Stimulated activated CD8-positive, alpha-beta memory T cell treated with anti-CD3 and anti-CD28 coated beads, Interleukin-15, amount 100 ng/mL, for 1 hour (primary cell): ENCODE measurements at places on chromosomes 6 and 20.

DNA sequence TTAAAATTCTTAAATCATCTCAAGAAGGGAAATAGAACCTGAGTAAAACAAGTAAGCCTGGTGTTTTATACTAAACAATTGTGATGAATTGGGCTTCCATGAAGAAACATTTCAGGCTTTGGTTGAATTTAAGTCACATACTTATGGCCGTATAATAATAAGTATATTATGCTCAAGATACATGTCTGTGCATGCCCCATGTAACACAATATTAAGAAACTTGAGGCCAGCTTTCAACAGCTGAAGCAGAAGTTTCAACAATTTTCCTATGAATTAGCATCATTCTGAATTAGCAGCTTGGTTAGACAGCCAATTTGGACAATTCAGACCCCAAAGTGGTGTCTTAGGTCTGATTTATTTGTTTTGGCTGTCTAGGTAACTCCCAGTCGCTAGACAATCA lies 243.7 kb downstream of the MYLK4 start:
- no peak for DNase-seq

GRCh38 chr20:1341561-1342265 lies 12.8 kb upstream of the SDCBP2 start:
- DNase-seq = no peak

DNA sequence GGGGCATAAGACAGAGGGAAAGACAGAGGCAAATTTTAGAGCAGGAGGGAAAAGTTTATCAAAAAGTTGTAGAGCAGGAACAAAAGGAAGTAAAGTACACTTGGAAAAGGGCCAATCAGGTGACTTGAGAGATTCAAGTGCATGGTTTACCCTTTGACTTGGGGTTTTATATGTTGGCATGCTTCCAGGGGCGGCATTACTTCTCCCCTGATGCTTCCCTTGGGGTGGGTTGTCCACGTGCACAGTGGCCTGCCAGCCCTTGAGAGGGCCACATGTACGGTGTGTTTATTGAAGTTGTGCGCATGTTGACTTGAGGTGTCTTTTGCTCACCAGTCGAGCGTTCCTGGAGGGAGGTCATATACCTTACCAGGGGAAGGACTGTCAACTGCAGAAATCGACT lies 259.5 kb upstream of the JARID2 start:
- no peak for DNase-seq

DNA sequence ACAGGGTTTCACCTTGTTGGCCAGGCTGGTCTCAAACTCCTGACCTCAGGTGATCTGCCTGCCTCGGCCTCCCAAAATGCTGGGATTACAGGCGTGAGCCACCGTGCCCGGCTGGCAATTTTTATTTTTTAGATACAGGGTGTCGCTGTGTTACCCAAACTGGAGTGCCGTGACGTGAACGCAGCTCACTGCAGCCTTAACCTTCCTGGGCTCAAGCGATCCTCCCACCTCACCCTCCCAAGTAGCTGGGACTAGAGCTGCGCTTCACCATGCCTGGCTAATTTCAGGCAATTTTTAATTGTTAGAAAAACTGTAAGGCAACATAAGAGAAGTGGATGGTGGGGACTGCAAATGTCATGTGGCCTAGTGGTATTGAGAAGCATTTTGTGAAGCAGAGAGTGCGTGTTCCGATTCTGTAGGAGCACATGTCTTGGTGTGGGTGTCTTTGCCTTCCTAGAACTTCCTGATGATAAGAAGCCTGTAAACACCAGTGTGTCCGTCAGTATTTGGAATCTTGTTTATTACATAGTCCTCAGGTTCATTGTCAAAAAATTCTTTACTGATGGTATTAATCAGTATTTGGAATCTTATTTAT lies 18.0 kb downstream of the JARID2 start:
- no peak for DNase-seq

GRCh38 chr6:94350833-94351232 lies 931.5 kb upstream of the EPHA7 start:
- no peak for DNase-seq

DNA sequence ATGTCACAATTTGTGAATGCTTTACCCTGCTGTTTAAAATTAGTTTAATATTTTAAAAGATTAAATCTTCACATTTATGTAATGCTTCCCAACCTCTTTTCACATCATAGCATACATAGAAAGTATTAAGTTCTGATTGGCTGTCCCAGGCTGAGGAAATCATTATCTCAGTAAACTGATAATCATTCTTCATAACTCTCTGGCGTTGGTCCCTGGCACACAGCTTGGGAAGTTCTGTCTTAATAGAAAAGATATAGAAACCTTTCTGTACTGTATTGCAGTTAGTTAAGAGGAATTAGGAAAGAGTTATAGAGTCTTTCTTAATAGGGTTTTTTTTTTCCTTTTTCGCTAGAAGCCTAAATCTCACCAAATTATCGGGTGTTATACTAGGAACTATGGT lies 85.4 kb downstream of the CBFA2T2 start:
- DNase-seq = no peak

GRCh38 chr6:166019214-166019613 lies 148.4 kb downstream of the TBXT start:
- no peak for DNase-seq

DNA sequence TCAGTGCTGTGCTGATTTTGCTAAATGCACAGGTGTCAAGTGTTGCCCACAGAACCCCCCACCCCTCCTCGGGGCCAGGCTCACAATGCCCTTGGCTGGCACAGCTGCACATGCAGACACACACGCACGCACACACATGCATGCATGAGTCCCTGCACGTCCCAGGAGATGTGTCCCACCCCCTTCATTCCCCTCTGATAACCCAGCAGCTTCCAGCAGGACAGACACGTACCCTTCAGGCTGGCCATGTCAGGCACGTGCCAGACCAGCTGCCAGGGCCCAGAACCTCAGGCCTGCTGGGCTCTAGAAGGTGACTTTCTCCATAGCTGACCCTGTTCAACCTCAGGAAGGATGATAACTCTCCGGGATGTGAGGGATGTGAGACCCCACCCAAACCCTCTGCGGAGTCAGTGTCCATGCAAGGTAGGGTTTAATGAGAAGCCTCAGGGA lies 44.4 kb downstream of the MRPL14 start:
- DNase-seq = no peak

- DNase-seq = no peak
Observed at GRCh38 chr6:160014869-160015182, 45.9 kb downstream of the IGF2R start.

DNA sequence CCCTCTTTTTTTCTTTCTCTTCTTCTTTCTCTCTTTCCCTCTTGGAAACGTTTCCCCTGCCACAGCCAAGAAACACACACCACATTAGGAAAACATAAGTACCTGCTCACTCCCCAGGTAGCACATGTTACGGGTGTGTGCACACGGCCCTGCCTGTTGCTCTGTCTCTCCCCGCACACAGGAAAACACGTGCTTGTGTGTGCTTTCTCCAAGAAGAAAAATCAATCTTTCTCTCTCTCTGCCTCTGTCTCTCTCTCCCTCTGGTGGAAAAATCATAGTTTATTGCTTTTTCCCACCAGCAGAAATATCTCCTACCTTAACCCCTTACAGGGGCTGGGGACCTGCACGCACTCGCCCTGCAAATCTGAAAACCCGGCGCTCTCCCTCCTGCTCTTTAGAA lies 102.3 kb downstream of the EDN3 start:
- DNase-seq = no peak

GRCh38 chr20:41172296-41173140 lies 35.2 kb downstream of the PLCG1 start:
- no peak for DNase-seq

- DNase-seq = no peak
Observed at GRCh38 chr20:20083807-20084206, 31.5 kb downstream of the CFAP61 start.

- DNase-seq = no peak
Observed at GRCh38 chr6:170438861-170439260, 114.2 kb downstream of the PSMB1 start.

DNA sequence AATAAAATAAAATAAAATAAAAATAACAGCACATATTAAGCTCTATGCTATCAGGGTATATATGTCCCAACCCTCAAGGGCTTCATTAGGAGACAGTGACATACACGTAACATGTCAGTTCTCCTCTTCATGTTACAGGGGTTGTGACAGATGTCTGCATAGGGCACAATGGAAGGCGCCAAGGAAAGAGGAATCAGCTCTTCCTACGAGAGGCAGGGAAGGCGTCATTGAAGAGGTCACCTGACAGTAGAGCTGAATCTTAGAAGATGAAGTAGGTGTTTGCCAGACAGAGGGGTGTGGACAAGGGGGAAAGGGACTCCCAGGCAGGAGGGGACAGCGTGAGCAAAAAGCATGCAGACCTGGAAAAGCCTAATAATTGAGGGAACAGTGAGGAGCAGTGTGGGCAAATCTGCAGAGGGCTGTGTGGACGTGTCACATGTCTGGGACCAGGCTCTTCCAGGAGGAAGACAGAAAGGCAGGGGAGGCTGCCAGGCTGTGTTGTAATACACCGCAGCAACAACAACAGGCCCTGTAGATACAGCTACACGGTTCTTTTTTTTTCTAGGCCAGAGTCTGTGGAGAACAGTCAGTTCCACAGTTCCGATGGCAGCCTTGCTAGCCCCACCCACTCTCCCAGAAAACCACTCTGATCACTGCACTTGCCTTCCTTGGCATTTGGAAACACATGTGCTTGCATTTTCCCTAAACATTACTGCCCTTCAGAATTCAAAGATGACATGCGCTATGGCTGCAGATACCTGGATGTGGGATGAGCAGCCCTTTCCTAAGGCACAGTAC lies 2.5 kb upstream of the FKBP5 start:
- no peak for DNase-seq

DNA sequence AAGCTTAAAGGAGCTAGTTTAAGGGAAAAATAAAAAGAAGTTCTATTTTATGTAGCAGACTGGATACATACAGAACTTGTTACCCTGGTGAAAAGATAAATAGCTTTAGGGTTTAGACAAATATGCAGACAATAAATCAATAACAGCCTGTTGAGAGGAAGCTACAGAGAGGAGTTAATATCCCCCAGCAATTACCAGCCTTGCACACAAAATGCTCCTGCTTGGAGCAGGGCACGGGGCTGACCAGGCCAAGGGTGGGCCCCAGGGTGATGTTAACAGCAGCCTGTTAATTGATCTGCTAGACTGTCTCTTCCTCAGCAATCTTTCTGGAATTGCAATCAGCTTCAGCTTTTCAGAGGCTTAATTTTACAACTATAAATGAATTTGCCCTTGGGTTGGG lies 125.1 kb upstream of the SOX4 start:
- no peak for DNase-seq

DNA sequence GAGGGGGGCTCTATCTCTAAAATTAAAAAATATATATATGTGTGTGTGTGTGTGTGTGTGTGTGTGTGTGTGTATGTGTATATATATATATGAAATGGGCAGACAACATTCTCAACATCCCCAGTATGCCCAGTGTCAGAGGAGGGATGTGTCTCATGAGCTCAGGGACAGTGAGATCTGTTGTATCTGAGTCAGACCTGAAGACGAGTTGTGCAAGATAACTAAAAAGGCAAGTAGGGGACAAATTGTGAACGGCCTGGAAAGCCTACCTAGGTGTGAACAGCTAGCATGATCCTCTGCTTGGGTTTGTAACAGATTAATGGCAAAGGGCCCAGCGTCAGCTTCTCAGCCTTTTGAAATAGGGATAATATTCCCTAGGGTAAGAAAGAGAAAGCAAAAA lies 124.3 kb downstream of the FAXC start:
- DNase-seq = no peak

GRCh38 chr6:30759575-30760239 lies 15.4 kb upstream of the IER3 start:
- DNase-seq = no peak

GRCh38 chr6:85065831-85066230 lies 301.4 kb upstream of the TBX18 start:
- DNase-seq = no peak

- no peak for DNase-seq
Observed at GRCh38 chr6:108163644-108164542, 1.9 kb upstream of the NR2E1 start.

DNA sequence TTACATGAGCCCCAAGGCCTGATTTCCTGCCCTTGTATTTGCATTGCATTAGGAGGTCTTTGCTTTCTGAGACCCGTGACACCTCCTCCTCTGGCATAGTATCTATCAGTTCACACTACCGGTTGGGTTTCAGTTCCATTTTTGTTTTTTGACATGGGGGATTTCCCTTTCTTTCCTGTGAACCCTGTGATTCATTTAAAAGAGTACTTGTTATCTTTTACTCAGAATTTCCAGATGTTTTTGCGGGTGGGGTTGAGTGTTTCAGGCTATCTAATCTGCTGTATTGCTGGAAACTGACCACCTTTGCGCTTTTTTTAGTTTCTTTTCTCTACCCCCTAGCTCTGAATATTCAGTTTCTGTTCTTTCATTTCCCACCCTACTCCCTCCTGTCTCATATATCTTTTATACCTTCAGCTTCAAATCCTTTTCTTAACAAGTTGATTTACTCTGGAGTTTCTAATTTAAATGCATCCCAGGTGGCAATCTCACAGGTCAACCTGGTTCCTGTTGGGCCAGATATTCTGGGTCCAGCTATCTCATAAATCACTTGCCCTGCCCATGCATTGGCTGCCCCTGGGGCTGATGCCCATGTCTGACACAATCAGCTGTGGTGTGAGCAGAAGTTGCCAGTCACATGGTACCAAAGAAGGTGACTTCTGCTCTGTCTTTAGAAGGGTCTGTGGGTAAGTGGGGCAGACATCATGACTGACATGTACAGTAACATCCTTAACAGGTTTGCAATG lies 14.3 kb upstream of the NCOA3 start:
- DNase-seq = peak; percentile 20

GRCh38 chr6:133129556-133129955 lies 111.6 kb upstream of the EYA4 start:
- DNase-seq = no peak

GRCh38 chr20:50915424-50915823 lies 15.8 kb downstream of the ADNP start:
- no peak for DNase-seq

DNA sequence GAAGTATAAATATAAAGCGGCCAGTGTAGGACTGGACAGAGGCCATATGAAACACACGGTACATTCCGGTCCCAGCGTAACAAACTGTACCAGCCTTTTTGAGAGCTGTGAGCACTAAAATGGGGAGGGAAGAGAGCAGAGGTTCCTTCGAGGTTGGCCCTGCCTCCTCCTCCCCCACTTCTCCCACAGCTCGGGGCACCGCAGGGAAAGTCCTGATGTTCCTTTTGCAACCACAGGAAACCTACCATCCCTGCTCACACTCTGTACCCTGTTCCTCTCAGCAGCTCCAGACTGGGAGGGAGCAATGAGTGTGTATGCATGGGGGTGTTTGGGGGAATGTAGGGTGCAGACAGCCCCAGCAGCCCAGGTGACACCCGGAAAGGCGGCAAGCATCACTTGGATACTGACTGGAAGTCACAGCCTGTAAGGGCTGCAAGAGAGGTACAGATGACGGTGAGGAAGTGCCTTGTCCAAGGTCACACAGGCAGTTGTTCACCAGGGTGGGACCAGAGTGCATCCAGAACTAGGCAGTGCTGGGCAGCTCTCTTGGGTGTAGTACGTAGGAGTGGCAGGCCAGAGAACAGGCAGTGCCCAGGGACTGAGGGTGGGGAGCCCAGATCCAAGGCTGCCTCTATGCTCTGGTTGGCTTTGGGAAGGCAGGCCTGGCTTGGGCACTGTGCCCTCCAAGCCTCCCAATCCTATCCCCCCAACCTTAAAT lies 11.0 kb upstream of the ARMC12 start:
- DNase-seq = no peak
